ENCODE measurements at places on chromosomes 1 and 21.
A peak's percentile ranks its signal among the peaks of the same experiment; 100 is the strongest.

- no peak for DNase-seq
These were observed 143.9 kb downstream of the RUNX1 start for GRCh38 chr21:34905218-34905537.

- no peak for DNase-seq
These were observed 50.5 kb downstream of the PEX14 start for GRCh38 chr1:10525208-10525607.

DNA sequence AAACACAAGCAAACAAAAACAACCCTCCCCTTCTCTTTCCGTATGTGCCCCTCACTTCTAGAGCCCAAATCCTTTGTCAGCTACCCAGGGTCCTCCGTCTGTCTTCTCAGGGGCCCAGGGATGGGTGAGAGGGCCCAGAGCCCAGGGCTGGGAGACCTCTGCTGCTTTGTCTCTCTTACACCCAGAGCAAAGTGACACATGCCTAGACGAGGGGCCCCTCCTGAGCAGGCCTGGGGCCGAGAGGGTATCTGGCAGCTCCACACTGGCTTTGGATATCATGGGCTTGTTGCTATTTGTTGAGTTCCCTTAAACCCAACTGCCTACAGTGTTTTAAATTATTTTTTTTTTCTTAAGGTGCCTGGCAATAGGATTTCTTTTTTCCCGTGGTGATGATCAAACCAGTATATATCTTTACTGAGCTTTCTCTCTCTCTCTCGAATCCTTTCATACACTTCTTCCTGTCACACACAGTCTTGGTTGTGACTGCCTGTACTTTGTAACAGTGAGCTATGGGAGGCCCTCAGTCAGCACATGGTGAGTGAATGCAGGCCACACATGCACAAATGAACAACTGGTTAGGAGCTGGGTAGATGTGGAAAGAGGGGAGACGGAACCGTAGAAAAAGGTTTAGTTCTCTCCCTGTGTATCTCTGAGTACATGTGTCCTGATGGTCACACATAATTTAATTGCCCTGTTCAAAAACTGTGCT is 14.5 kb downstream of the RASSF5 start:
- DNase-seq: no peak

DNA sequence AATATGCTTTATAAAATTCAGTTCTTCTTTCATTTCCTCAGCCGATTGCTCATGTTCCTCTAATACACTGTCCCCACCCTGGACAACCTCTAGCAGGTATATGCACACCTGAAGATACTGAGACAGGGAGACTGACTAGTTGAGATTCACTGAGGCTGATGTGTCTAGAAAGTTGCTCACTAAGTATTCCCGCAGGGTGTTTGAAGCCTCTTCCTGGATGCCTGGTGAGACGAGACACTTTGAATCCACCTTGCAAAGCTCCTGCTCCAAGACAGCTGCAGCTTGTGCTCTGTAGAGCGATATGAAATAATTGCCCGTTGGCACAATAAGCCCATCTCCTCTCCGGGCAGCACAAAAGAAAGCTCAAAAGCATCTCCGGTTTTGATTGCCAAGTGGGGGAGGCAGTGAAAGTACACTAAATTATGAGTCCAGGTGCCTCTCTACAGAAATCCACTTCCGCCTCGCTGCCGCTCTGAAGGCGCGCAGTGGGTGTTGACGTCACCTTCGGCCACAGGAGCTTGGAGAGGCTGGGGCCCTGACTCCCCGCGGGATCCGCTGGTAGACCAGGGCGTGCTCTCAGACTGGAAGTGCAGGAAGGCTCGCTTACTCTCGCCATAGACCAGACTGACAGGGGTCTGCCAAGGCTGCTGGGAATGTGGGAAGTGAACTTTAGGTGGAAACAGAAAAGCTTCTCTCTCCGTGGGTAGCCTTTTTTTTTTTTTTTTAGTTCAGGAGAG is 46.3 kb downstream of the GPA33 start:
- peak; percentile 86 for DNase-seq

- no peak for DNase-seq
These were observed 368.8 kb upstream of the ADGRL4 start for GRCh38 chr1:79375352-79375751.

DNA sequence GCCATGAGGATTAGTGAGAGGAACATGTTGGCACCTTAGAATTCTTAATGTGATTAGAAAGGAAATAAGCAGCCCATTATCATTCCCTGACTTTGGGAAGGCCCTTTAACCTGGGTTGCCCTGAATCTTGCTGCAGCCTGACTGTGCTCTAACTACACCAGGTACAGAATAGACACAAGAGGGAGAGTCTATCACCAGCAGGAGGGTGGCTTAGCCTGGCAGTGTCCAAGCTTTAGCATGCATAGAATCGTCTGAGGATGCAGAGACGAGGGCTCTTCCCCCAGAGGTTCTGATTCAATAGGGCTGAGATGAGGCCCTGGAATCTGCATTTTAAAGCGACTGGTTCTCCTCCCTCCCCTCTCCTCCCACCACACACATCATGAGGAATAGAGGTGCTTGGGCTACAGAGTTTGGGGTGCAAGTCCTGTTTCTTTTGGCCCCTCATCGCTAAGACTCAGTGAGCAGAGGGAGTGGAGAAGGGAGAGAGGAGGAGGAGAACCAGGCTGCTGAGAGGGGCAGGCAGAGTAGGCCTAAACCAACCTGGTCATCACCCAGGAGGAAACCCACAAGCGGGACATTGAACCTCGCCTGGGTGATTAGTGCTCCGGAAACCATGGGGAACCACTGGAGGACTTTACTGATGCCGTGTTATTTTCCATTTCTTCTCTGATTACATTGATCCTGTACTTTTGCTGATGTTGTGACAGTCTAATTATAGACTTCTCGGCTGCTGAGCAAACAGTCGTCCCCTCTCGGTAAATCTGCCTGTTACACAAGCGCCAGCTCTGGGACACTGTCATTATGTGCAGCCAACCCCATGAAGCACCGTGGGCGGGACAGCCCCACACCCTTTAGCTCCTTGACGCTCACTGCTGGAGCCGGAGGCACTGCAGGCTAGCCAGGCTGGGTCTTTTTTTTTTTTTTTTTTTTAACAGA is 6.3 kb upstream of the TENT5C start:
- no peak for DNase-seq

DNA sequence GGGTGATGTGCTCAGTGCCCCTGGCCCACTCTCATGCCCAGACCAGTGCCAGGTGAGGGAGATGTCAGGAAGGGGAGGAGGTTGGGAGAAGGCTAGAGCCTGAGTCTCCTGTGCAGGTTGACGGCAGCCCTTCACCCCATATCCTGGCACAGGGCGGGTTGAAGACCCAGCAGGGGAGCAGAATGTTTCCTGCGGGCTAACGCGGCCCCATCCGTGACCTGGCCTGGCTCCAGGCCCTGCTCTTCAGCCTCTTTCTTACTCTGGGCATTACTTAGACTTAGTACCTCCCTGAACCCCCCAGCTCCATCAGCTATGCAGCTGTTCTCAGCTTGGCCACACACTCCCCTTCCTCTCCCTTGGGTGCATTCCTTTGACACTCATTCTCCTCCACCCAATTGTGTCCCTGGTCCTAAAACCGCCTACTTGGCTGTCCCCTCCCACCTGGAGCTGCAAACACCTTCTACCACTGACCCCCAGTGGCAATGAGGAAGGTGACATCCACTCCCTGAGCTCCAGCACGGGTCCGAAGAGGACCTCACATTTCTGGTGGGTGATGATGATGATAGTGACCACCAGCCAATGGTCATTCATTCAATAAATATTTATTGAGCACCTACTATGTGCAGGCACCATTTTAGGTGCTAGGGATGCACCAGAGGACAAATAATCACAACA is 179.0 kb downstream of the PTPRU start:
- DNase-seq: no peak

- DNase-seq: no peak
These were observed 251.9 kb downstream of the PTPRU start for GRCh38 chr1:29488086-29488793.

DNA sequence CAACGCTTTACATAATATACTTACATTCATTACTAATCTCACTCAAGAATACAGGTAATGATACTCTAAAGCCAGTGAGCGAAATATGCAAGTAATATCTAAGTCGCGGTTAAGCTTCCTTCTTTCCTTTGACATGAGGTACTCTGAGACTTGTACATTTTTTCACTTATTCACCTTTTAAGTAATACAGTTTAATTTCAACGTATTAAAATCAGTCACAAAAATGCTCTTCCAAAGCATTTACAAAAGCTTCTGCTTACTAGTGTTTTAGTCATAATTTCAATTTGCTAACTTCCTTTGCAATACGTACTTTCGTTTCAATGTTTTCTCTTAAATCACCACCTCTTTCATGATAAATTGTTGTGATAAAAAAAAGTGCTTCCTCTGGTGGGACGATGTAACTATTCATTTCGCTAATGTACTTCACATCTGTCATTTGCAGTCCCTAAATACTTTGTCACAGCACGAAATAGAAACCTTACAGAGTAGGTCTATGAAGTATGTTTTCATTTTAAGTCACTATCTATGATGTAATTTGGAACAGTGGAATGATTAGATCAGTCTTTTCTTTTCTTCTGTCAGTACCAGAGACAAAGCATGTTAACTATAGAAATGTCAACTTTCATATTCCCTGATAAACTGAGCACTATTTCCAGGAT is 34.0 kb upstream of the ADGRL4 start:
- DNase-seq: no peak

- peak; percentile 94 for DNase-seq
These were observed at the start of gene IGSF8 for GRCh38 chr1:160097911-160098851. TSS of gene IGSF8 (minus strand) at chr1:160098619. CDS start at chr1:160098472, 147 bp downstream.

- no peak for DNase-seq
These were observed 432.8 kb upstream of the ZP4 start for GRCh38 chr1:238323490-238323889.

DNA sequence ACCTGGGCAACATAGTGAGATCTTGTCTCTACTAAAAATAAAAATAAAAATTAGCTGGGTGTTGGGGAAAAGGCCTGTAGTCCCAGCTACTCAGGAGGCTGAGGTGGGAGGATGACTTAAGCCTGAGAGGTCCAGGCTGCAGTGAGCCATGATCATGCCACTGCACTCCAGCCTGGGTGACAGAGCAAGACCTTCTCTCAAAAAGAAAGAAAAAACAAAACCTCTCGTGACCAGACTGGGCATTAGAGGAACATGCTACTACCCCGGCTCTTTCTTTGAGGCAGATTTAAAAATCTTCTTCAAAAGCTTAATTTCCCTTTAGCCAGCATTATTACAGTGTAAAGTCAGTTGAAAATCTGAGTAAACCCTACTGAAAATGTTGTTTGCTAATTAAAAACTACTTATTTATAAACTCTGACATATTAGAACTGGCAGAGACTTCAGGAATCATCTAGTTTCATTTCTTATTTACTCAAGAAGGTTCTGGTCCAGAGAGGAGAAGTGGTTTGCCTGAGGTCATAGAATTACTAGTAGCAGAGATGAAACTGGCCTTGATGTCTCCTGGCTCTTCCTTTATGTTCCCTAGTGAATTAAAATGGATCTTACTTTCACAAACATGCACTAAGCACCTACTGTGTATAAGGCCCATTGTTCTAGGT is 11.6 kb upstream of the ELAVL4 start:
- DNase-seq: no peak

DNA sequence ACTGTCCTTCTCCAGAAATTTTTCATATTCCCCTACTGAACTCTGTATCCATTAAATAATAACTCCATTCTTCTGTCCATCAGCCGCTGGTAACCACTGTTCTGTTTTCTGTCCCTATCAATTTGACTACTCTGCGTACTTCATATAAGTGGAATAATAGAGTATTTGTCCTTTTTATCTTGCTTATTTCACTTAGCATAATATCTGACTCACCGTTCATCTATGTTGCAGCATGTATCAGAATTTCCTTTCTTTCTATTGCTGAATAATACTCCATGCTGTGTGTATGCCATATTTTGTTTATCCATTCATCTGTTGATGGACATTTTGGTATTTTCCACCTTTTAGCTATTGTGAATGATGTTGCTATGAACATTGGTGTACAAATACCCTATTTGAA is 71.9 kb downstream of the CEP350 start:
- DNase-seq: no peak

- peak; percentile 51 for DNase-seq
These were observed 791 bp downstream of the USP24 start for GRCh38 chr1:55214212-55214933.

GRCh38 chr1:94551449-94551848 is 9.9 kb upstream of the F3 start:
- DNase-seq: no peak

- no peak for DNase-seq
These were observed 15.1 kb upstream of the TUT4 start for GRCh38 chr1:52567943-52568342.

All from activated CD4-positive, alpha-beta T cell treated with anti-CD3 and anti-CD28 coated beads for 48 hours (primary cell).